ENCODE measurements at places on chromosomes 6 and 20.

DNA sequence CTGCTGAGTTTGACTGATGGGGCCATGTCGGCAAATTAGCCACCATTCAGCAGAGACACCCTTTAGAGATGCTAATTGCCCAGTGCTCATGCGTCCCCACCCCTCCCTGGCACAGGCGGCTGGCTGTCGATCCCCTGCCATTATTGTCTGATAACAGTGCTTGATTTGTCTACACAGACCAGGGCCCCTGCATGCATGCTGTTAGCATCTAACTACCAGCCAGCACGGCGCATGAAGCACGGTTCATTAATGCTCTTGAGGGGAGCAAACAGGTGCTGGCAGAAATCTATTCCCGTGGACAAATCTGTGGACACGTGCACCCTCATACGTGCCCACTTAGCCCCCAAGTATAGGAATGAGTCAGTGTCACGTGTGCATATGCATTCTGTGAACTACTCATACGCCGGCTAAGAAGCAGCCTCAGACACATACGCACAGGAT is 32.2 kb downstream of the KCNB1 start:
- DNase-seq, result no peak

DNA sequence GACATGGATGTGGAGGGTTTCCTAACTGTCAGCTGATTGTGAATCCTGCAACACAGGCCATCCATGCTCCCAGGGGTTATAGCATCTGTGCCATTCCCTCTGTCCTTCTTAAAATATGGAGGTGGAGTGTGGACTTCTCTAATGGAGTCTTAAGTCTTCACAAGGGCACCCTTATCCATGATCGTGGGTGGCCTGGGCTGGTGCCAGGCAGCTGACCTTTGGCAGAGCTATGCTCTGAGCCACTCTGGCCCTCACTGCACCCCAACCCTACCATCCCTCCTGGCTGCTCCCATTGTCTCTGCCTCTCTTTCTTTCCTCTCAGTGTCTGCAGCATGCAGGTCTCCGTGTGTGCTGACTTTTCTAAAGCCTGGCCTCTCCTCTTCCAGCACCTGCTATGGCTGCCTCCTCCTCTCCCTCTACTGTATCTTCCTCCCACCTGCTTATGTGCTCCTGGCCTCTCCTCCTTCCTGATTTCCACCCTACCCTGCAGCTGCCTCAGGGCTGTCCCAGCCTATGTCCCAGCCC is 11.2 kb upstream of the PCMTD2 start:
- DNase-seq, result no peak

DNA sequence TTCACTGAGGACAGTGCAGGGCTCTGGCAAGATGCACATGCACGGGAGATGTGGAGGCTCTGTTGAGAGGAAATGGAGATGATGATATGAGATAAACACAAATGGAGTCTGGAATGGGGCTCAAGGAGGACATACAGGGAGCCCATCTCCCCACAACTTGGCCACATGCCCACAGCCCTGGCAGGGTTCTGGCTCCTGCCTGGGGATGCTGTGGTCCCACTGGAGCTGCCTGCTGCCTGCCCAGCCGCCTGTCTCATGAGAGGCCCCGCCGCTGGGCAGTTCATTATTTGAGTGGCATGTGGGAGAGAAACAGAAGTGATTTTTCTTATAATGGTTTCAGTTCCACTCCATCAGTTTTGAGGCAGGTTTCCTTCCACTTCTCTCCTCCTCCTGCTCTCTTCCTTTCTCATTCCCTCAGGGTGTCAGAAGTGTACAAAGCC is 133.6 kb upstream of the TRAF3IP2 start:
- DNase-seq, result no peak

DNA sequence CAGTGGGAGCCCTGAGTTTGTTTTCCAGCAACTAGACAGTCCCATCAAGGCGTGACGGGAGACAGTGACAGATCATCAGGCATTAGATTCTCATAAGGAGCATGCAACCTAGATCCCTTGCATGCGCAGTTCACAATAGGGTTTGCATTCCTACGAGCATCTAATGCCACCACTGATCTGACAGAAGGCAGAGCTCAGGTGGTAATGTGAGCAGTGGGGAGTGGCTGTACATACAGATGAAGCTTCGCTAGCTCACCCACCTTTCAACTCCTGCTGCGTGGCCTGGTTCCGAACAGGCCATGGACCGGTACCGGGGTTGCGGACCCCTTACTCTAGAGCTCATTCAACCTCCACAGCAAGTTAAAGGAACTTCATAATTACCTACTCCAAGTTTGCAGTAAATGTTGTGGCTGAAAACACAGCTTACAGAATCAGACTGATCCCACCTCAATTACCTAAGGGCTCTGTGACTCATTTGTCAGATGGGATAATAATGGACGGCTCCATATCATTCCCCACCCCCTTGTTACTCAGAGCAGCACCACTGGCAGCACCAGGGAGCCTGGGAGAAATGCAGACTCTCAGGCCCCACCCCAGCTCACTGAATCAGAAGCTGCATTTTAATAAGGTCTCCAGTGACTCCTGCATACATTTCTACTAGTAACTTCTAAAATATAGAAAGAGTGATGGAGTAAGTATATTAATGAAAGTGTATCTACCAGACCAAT is 15.7 kb downstream of the PXMP4 start:
- no peak for DNase-seq

- DNase-seq, result no peak
These were observed 63.3 kb downstream of the GNAS-AS1 start for GRCh38 chr20:58787211-58788005.

GRCh38 chr6:159969921-159970320 is 1.0 kb downstream of the IGF2R start:
- DNase-seq, result peak; percentile 27

- no peak for DNase-seq
These were observed 28.7 kb downstream of the PRND start for GRCh38 chr20:4750381-4750780.

DNA sequence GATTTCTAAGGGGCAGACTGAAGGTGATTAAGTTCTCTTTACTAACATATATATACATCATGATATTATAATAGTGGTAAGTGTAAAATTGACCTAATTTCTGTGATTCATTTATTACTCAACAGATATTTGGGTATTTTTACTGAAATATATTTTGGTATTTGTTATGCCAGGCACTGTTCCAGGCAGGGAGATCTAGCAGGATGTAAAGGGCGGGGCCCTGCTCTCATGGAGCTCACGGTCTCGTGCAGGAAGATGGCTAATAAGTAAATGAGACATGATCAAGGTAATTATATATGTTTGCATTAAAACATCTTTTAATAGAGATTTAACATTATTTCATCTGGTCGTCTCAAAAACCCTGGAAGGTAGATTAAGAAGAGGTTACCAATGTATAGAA is 27.7 kb downstream of the FAM50B start:
- DNase-seq, result no peak
